ENCODE measurements at places on chromosomes 12 and 14.

DNA sequence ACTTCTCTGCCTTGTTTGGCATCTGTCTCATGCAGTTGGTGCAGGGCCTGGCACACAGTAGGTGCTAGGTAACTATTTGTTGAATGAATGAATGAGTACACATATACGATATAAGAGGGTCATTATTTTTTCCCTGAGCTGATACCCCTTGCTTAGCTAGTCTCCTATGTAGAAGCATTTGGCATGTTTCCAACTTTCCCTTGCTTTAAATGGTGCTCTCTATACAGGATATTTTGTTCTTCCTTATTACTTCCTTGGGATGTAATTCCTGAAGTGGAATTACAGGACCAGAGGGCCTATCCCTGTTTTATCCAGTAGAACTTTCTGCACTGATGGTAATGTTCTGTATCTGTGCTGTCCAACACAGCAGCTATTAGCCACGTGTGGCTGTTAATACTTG is 250.1 kb upstream of the PWP1 start:
- H3K27ac ChIP-seq: no peak overlapping the region
- DNase-seq: no peak
- no peaks in the 10 kb centered on the region for H3K36me3 ChIP-seq
- no peaks in the 10 kb centered on the region for H3K27me3 ChIP-seq
- no peak overlapping the region for H3K4me3 ChIP-seq

DNA sequence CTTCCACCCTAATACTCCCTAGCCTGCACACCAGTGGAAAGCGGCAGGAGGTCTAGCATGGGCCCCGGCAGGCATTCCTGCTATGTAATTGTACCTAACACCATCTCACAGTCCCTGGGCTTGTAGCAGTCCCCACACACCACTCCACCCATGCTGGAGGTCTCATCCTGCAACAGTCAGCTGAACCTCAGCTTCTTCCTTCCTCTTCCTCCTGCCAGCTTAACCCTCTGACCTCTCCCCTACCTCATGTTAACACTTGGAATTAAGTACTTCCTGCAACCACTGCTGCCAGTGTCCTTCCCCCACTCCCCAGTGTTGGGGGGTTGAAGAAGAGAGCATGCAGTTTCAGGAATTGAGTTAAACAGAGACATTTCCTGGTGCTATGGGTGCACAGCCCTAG is 7.6 kb downstream of the ADCY4 start:
- H3K27me3 ChIP-seq: no peaks in the 10 kb centered on the region
- no peak for DNase-seq
- H3K4me3 ChIP-seq: no peak overlapping the region

DNA sequence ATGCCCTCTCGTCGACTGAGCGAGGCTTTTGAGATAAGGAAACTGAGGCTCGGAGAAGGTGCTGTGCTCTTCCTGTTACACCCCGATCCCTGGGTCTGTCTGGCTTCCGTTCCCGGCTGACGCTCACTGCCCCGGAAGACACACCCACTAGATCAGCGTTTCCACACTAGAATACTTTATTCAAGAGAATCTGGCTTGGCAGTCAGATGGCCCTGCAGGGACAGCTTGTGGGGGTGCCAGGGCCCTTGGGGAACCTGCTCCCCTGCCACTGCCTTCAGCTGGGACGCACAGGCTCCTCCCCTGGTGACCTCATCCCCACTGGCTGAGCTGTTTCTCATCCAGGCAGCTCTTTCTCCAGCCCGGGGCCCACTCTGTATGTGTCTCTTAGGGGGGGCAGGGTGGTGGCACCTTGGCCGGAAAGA is 13.7 kb downstream of the PGF start:
- H3K36me3 ChIP-seq: no peaks in the 10 kb centered on the region
- DNase-seq: no peak
- peaks cover 64% of the 10 kb centered on the region for H3K4me1 ChIP-seq
- no peaks in the 10 kb centered on the region for H3K27me3 ChIP-seq
- no peak overlapping the region for H3K4me3 ChIP-seq
- peak overlapping the region; percentile 88 for H3K27ac ChIP-seq

DNA sequence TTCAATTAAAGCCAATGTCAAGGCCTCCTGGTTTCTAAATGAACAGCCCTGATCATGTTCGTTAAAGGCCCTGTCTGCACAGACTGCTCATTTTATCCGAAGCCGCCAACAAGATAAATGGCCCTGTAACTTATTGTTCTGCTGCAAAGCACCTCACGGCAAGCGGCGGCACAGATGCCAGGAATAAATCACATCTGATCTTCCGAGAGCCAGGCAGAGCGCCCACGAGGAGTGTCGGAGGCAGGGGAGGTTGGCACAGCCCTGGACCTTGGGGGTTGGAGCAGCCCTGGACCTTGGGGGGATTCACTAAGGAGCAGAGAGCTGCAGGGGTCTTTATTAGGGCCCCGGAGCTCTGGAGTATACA is 110.5 kb downstream of the SCARB1 start:
- DNase-seq: no peak
- H3K36me3 ChIP-seq: no peaks in the 10 kb centered on the region
- no peak overlapping the region for H3K4me3 ChIP-seq
- H3K27me3 ChIP-seq: no peaks in the 10 kb centered on the region
- peaks cover 26% of the 10 kb centered on the region for H3K4me1 ChIP-seq
- H3K27ac ChIP-seq: no peak overlapping the region

- no peak for DNase-seq
- no peak overlapping the region for H3K4me3 ChIP-seq
- H3K27me3 ChIP-seq: no peaks in the 10 kb centered on the region
- H3K36me3 ChIP-seq: peaks cover 10% of the 10 kb centered on the region
- no peak overlapping the region for H3K27ac ChIP-seq
Measured at GRCh38 chr12:3802721-3803120, 49.8 kb upstream of the CRACR2A start.

GRCh38 chr12:130919086-130919485 is 34.6 kb upstream of the ADGRD1 start:
- no peak overlapping the region for H3K27ac ChIP-seq
- H3K4me3 ChIP-seq: no peak overlapping the region
- no peak for DNase-seq

DNA sequence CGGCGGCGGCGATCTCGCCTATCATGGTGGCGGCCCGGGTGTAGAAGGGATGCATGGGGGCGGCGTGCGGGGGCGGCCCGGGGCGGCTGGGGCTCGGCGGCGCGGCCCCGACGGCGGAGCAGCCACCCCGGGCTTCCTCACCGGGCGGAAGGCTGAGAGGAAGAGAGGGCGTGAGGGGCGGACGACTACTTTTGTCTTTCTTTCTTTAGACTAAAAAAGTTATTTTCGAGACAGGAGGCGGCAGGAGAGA is 240 bp downstream of the BTG1 start:
- H3K36me3 ChIP-seq: no peaks in the 10 kb centered on the region
- H3K27me3 ChIP-seq: no peaks in the 10 kb centered on the region
- H3K4me1 ChIP-seq: no peaks in the 10 kb centered on the region
- H3K27ac ChIP-seq: peak overlapping the region; percentile 100
- no peak for DNase-seq

DNA sequence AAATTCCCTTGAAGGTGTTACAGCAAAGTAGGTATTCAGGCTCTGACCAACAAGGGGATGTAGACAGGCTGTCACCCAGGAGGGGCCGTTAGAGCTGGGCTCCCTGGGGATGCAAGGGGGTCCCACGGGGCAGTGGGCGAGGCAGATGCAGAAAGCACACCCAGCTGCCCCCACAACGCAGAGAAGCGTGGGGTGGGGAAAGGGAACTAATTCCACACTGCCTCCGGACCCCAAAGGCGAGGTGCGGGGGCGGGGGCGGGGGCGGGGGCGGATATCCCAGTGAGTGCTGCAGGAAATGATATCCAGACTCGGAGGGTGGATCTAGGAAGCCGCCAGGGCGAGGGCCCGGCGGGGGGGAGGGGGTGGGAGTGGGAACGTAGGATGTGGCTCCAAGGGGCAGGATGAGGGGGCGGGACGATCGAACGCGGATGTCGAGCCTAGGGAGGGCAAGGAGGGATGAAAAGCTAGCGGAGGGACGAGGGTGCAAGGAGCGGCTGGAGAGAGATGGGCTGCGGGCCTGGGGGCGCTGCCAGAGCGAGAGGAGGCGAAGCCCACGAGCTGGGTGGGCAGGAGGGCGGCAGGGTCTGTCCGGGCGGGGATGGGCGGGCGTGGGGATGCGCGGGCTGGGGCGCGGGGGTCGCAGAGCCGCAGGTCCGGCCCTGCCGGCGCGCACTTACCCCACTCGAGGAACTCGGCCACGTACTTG is 874 bp downstream of the CDC42BPB start:
- peak overlapping the region; percentile 97 for H3K4me3 ChIP-seq
- no peaks in the 10 kb centered on the region for H3K27me3 ChIP-seq
- H3K36me3 ChIP-seq: no peaks in the 10 kb centered on the region
- H3K4me1 ChIP-seq: peaks cover 26% of the 10 kb centered on the region
- peak; percentile 90 for DNase-seq
- H3K27ac ChIP-seq: peak overlapping the region; percentile 95

- H3K27ac ChIP-seq: no peak overlapping the region
- H3K4me3 ChIP-seq: no peak overlapping the region
- no peaks in the 10 kb centered on the region for H3K36me3 ChIP-seq
- no peaks in the 10 kb centered on the region for H3K4me1 ChIP-seq
- no peaks in the 10 kb centered on the region for H3K27me3 ChIP-seq
Measured at GRCh38 chr12:123867141-123867540, 105.0 kb downstream of the DNAH10 start.

GRCh38 chr12:77368379-77368778 is 303.0 kb upstream of the E2F7 start:
- no peak overlapping the region for H3K27ac ChIP-seq
- no peak overlapping the region for H3K4me3 ChIP-seq
- no peaks in the 10 kb centered on the region for H3K4me1 ChIP-seq
- no peaks in the 10 kb centered on the region for H3K27me3 ChIP-seq
- no peak for DNase-seq

GRCh38 chr14:88037325-88037724 is 32.4 kb downstream of the GPR65 start:
- H3K27me3 ChIP-seq: no peaks in the 10 kb centered on the region
- H3K36me3 ChIP-seq: no peaks in the 10 kb centered on the region
- H3K27ac ChIP-seq: no peak overlapping the region
- DNase-seq: no peak
- H3K4me3 ChIP-seq: no peak overlapping the region
- H3K4me1 ChIP-seq: no peaks in the 10 kb centered on the region

DNA sequence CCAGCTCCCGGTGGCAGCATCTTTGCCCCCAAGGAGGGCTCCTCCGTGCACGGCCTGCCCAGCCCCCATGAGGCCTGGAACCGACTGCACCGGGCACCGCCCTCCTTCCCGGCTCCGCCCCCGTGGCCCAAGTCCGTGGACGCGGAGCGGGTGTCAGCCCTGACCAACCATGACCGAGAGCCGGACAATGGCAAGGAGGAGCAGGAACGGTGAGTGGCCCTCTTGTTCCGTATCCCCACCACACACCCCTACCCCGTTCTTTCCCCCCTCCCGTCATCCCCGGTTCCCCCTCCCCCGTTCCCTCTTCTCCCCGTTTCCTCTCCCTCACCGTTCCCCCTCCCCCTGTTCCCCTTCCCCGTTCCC is 28.3 kb downstream of the LRCOL1 start:
- H3K27ac ChIP-seq: peak overlapping the region; percentile 46
- H3K4me1 ChIP-seq: no peaks in the 10 kb centered on the region
- no peaks in the 10 kb centered on the region for H3K36me3 ChIP-seq
- H3K27me3 ChIP-seq: no peaks in the 10 kb centered on the region
- DNase-seq: peak; percentile 87

DNA sequence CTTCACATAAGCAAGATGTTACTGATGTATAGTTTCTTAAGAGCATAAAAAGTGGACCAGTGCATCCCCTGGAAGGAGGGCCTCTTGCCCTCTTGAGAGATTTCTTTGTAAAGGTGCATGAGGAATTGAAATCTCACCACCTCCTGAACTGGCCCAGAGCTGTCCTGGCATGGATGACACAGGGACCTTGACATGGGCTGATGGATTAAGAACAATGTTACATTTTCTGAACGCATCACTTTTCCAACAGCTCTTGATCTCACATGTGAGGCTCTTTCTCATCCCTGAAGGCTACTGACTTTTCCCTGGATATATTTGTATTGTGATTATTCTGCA is 360.4 kb downstream of the RGS6 start:
- DNase-seq: no peak
- no peaks in the 10 kb centered on the region for H3K27me3 ChIP-seq
- no peak overlapping the region for H3K27ac ChIP-seq
- no peaks in the 10 kb centered on the region for H3K4me1 ChIP-seq

DNA sequence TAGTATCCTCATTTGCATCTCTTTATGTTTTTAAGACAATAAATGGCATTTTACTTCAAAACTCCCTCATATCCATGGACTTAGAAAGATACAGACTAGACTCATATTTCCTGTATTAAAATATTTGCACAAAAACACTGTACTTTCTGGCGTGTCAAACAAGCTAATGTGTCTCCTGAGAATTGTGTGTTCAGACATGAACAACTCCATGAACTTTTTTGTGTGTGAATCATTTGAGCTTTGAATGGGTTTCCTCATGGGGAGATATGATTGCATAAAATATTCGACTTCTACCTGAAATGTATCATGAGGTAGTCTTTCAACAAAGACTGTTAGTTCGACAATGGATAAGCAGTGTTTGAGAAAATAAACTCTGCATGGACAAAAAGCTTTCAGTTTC is 58.8 kb downstream of the TMEM30B start:
- DNase-seq: no peak
- H3K4me1 ChIP-seq: no peaks in the 10 kb centered on the region
- H3K27ac ChIP-seq: no peak overlapping the region
- H3K36me3 ChIP-seq: no peaks in the 10 kb centered on the region

DNA sequence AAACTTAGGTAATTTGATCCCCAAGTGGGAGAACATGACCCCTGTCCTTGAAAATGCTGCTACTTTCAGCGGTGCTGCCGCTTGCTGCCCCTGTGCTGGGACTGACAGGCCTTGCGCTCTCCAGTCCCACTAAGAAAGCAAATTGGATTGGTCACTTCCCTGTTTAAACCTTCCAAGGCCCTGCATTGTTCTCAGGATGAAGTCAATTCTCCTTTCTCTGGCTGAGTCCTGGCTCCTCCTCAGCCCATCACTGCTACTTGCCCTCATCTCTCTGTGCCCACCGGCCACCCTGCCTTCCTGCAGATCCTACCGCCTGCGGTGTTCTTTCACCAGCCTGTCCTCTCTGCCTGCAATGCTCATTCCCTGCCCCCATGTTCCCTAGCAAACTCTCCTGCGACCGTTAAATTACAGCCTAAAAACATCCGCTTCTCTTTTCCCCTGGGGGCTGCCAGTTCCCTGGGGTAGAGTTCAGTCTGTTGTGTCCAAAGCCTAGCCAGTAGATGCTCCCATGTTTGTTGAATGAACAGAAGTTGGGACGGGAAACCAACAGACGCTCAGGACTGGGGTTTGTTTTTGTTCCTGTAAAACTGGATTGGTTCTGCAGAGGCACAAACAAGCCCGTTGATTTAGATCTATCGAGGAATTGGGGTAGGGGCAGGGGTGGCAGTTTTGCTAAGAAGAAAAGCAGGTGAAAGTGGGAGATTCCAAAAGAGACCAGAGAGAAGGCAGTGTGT is 127.3 kb upstream of the HIF1A start:
- no peak overlapping the region for H3K4me3 ChIP-seq
- H3K36me3 ChIP-seq: no peaks in the 10 kb centered on the region
- no peak for DNase-seq
- no peaks in the 10 kb centered on the region for H3K27me3 ChIP-seq
- peak overlapping the region; percentile 83 for H3K27ac ChIP-seq
